ENCODE measurements at places on chromosomes 12 and 14. TPM values are rescaled to one million over a fixed set of nuclear protein-coding genes. Genes with fewer than 3 reads are reported as not detected.

EXOC3L4 gene
- polyA plus RNA-seq, result not detected

MMP17 gene
- polyA plus RNA-seq, result 78.3 TPM

PTHLH gene
- not detected for polyA plus RNA-seq

RASSF9 gene
- not detected for polyA plus RNA-seq

Measured in CD14-positive monocyte (primary cell).